ENCODE measurements at places on chromosomes 2 and 18.
A peak's percentile ranks its signal among the peaks of the same experiment; 100 is the strongest.

DNA sequence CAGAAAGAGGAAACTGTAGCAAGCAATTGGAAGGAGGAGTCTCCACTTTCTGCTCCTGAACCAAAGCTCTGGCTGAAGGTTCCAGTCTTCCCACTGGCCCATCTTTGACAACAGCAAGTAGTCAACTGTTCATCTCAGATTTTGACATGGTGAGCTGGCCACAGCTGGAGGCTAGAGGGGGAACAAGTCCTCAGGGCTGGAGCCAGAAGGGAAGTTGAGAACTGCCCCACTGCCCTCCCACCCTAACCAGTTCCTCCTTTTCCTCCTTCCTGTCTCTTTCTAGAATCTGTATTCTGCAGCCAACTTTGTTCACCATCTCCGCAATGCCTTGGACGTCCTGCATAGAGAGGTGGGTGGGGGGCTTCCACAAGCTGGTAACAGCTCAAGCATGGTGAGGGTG lies 105.8 kb downstream of the PLB1 start:
- DNase-seq = no peak

DNA sequence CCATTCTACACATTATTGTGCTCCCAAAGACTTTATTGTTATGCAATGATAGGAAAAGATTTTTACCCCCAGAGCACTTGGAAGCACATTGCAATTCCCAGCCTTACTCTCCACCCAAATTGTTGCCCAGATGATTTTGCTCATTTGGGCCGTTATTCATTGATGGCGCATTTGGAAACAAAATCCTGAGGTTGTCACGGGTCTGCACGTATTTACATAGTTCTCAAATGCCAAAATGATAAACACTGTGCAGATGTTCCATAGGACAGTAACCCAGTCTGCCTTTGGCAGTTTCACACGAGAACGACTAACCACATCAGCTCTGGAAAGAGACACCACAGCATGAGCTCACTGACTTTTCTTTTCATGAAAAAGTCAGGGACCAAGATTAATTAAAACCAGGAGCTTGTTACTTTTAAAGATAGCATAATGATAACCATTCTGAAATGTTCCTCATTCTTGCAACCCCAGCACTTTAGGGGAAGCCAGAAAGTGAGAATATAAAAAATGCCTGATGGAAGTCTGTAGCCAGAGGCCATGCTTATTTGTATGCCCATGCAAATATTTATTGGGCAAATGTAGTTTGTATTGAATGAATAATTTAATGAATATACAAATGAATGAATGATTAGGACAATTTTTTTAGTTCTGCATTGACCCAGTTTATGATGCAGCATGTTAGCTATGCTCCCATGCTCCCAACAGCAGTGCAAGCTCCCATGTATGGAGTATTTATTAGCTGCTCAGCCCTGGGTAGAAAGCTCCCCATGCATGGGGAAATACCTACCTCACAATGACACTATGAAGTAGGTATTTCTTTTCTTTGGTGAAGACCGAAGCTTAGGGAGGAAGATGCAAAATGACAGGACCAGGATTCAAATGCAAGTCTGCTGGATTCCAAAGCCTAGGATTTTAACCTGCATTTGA lies 84.6 kb downstream of the MAIP1 start:
- no peak for DNase-seq

DNA sequence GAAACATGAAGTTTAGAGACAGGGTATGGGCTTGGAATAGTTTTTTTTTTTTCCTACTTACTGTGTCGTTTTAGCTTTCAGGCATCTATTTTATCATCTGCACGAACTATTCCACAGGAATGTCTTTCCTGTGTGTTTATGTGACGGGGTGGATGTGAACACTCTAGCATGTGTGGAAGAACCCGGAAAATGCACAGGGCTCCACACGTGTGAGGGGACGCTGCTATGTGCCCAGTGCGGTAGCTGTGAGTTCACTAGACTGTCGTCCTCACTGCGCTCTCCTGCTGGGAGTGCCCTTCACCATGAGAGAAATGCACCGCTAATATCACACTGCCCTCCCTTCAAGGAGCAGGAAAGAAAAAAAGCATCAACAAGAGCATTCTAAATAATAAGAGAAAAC lies 250.8 kb upstream of the PXDN start:
- no peak for DNase-seq

DNA sequence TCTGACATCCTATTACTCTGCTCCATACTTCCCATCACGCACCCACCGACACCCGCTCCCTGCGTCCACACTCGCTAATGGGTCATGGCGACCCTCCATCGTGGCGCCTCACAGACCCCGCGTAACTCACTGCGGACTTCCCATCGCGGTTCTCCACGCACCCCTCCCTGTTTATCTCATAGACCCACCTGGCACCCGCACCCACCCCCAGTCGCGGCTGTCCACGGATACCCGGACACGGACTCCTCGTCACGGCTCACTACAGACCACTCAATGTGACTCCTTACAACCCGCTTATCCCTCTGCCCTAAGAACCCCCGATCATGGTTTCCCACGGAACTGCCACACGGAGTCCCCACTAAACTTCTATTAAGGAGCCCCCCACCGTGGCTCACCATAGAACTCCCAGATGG lies 458 bp downstream of the CXXC1 start:
- DNase-seq = no peak

GRCh38 chr2:27202854-27203253 lies 9.0 kb upstream of the ATRAID start:
- DNase-seq = no peak

DNA sequence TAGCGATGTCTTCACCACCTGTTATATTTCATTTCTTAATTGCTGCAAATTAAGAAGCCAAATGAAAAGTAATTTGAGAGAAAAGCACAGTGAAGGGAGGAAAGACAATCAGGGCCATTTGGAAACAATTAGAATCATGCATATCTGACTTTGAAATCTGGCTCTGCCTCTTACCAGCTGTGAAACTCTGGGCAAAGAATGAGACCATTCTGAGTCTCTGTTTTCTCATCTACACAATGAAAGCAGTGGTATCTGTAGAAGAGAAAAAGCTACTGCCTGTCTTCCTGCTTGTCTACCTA lies 334.5 kb upstream of the CYRIA start:
- no peak for DNase-seq

GRCh38 chr2:120442541-120442922 lies 96.6 kb downstream of the INHBB start:
- no peak for DNase-seq

- DNase-seq = no peak
Observed at GRCh38 chr2:37026050-37026449, 58.1 kb downstream of the HEATR5B start.

GRCh38 chr2:233264667-233265066 lies 13.2 kb downstream of the ATG16L1 start:
- no peak for DNase-seq

DNA sequence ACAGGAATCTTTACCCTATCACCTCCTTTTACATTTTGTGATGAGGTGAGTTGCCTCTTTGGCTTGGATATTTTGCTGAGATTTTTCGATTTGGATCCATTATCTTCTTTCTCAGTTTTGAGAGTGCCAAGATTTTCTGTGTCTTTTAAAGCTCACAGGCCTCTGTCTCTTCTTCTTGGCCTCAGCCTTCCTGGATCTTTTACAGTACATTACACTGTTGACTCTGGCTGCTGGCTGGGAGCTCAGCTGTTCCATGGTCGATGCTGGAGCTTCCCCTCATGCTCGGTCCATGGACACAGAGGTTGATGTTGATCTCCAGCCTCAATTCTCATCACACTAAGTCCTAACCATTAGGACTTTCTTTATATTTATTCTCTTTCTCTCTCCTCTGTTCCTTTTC lies 332.8 kb upstream of the UBE2E3 start:
- DNase-seq = no peak

GRCh38 chr2:236876642-236877041 lies 209.0 kb upstream of the COPS8 start:
- peak; percentile 93 for DNase-seq

DNA sequence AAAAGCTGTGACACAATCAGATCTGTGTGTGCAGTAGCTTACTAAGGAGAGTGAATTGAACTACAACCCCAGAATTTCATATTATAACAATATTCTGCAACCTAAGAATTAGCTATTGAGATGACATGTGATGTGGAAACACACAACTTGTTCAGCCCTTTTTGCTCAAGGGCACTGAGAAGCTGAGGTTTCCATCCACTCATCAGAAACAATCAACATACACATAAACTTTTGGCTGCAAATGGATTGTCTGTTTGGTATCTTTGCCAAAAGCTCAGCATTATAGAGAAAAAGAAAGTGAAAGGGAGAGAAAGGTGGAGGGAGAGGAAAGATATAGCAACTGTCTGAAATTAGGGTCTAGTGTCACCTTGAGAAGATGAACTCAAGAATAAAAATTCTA lies 117.2 kb upstream of the KLF7 start:
- DNase-seq = no peak

GRCh38 chr2:151049746-151050145 lies 211.9 kb downstream of the RBM43 start:
- DNase-seq = no peak

DNA sequence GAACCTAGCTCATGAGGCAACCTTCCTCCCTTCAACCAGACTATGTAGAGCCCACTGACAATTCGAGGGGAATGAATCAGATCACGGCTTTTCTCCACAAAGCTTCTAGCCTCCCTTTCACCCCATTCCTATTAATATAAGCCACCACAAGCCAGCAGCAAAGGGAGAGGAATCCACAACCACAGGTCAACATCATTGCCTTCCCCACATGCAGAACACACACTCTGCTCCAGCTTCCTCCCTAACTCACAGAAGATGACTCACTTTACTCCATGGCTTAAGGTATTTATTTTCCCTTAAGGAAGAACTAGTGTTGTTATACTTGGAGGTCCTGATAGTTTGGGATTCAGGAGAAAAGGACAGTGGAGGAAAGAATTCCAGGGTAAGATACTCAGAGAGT lies 272.2 kb downstream of the C1D start:
- DNase-seq = no peak

All from DMS153 (cell line).